ENCODE measurements at places on chromosomes 11 and 22. TPM values are rescaled to one million over a fixed set of nuclear protein-coding genes. Genes with fewer than 3 reads are reported as not detected.

The QSER1 gene
- 2.8 TPM for polyA plus RNA-seq

The KREMEN1 gene
- polyA plus RNA-seq, result 9.3 TPM

The BIRC3 gene
- 3.9 TPM for polyA plus RNA-seq

The NLRP10 gene
- not detected for polyA plus RNA-seq

The MPPED2 gene
- 10.8 TPM for polyA plus RNA-seq

The GRM5 gene
- polyA plus RNA-seq, result 0.06 TPM

The PLAAT5 gene
- 7.6 TPM for polyA plus RNA-seq

The SMTNL1 gene
- not detected for polyA plus RNA-seq

The TLCD5 gene
- polyA plus RNA-seq, result 4.9 TPM

The SNU13 gene
- polyA plus RNA-seq, result 217 TPM

The DDTL gene
- 6.9 TPM for polyA plus RNA-seq

The OR51B6 gene
- polyA plus RNA-seq, result not detected

GRCh38 chr22:27937453-27937852 lies 18.4 kb upstream of the PITPNB start:
- DNase-seq, result no peak

GRCh38 chr11:67370351-67371076 lies 2.9 kb downstream of the CLCF1 start:
- peak; percentile 83 for DNase-seq

DNA sequence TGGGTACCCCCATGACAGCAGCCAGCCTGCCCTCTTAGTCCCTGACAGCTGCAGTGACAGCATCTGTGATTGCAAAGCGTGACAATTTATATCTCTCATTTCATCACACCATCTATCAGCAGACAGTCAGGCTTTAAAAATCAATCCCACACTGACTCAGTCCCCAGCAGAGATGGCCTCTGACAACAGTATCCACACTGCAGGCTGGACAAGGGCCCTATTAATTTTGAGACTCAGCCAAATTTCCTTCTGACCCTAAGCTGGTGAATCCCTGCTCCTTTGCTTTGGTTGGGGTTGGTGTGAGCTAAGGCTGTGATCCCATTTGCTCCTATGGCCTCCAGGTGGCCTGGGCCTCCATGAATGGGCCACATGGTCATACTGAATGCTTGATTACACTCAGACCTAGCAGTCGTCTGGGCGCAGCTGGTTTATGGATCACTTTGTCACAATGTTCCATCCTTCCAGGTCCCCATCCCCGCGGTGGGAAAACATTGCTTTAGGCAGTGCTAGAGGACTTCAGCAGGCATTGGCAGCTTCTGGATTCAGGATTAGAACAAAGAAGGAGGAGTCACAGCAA lies 68.2 kb upstream of the B3GAT1 start:
- no peak for DNase-seq

- peak; percentile 20 for DNase-seq
Observed at GRCh38 chr11:69842746-69843528, 23.7 kb upstream of the FGF3 start.

- no peak for DNase-seq
Observed at GRCh38 chr11:11813288-11813962, 28.3 kb upstream of the USP47 start.

DNA sequence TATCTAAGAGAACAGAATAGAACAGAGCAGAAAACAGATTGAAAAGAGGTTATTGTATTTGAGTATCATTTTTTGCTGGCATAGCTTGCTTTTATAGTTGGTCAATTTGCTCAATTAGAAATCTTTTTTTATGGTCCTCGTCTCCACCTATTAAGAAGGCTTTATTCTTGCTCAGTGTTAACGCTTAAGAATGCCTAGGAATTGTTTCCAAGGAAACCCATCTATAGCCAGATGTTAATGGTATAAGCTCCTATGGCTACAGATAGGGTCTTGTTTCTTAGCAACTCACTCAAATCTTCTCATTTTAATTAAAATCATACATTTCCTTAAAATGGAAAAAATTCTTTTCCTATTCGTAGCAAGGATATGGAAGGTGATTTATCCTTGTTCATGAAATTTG lies 392.3 kb downstream of the TMEM135 start:
- no peak for DNase-seq

DNA sequence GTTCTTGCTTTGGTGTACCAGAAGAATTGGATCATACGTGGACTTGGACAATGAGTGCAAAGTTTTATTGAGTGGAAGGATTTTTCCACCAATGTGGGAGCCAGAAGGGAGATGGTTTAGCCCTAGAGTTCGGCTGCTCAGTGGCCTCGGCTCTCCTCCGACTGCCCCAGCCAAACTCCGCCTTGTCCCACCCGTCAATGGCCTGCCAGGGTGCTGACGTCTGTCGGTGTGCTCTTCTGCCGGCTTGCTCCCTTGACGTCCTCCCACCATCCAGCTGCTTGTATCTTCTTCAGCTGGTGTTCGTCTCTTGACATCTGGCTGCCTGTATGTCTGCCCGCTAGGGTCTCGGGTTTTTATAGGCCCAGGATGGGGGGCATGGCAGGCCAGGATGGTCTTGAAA lies 154.8 kb downstream of the APOL5 start:
- no peak for DNase-seq

- no peak for DNase-seq
Observed at GRCh38 chr11:28476864-28477263, 368.7 kb downstream of the METTL15 start.

DNA sequence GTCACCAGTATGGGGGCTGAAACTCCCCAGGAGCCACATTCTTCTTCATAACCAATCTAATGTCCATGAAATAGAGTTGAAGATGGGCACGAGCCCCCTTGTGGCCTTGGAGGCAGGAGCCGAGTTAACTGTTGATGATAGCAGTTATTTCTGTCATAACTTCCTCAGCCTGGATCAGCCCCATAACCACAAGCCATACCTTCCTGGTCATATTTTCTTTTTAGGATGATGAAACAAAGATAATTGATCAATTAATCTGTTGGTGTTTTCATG lies 65.0 kb upstream of the TTC12 start:
- DNase-seq, result no peak

GRCh38 chr22:27308513-27308912 lies 493.0 kb downstream of the MN1 start:
- DNase-seq, result no peak

DNA sequence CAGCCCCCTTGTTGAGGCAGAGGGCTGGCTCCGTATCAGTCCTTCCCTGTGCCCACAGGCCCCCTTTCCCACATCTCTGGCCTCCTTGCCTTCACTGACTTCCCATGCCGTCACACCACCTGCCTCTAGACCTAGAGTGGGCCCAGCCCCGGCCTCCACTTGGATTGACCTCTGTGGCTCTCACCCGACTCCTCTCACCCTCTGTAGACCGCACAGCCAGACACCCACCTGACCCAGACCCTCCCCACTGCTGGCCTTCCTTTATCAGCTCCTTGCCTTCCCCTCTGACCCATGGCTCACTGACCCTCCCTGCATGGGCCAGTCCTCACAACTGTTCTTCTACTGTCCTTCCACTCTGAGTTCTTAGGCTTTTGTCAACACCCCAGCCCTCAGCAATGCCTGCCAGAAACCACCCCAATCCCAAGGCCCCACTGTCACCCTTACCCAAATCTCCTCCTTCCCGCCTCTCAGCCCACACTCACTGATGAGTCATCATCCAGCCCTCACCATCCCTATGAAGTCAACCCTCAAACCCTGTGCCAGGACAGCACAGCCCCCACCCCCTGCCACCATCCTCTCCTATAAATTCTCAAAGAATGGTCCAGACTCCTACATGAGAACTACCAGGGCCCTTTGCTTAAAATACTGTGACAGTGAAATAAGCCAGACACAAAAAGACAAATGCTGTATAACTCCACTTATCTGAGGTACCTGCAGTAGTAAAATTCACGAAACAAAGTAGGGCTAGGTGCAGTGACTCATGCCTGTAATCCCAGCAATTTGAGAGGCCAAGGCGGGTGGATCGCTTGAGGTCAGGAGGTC lies 53.4 kb downstream of the SCGB1A1 start:
- DNase-seq, result no peak

- no peak for DNase-seq
Observed at GRCh38 chr11:2549080-2549479, 104.3 kb downstream of the KCNQ1 start.

- peak; percentile 52 for DNase-seq
Observed at GRCh38 chr11:131408025-131408640, 37.7 kb downstream of the NTM start.

DNA sequence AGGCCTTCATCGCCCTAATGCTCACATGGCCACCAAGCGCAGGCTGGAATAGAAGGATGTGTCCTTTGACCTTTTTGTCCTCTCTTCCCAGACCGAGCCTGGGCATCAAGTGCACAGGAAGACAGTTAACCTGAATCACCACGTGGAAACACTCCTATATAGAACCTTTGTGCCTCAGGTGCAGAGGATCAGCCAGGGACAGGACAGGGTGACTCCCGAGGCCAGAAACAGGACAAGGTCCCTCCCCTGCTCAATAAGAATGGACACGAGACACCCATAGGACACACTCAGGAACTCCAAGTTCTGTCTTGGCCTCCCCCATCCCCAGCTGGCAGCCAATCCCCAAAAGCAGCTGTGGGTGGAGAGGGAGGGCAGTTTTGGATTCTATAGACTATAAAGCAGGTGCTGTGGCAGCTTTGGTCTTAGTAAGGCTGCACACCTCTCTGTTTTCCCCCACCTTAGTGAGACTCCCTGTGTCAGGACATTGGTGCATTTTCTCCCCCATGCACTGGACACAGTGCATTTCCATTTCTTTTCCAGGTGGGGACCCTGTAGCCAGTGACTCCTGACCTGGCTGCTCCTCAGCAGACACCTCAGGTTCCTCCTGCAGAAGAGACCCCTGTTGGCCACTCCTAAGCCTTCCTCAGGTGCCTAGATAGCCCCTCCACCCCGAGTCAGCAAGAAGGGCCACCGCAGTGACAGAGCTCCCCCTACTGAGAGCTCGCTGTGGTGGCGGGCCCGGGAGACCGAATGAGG lies 43.6 kb upstream of the POU2AF1 start:
- peak; percentile 78 for DNase-seq

DNA sequence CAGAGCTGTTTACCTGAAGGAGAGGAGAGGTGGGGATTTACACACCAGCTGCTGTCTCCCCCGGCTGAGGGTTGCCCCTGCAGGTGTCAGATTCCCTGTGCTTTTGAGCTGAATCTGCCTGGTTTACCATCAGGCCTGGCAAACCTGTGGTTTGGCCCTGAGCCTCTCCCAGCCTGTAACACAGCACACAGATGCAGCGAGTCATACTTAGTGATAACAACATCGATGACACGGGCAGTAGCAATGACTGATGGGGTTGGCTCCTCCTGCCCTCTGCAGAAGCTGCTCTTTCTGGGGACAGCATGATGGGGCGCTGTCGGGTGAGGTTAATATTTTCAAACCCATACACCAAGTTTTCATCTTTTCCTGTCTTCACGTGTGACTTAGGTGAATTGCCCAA lies 380.0 kb upstream of the B3GAT1 start:
- peak; percentile 40 for DNase-seq

GRCh38 chr11:128776424-128777284 lies 82.8 kb downstream of the FLI1 start:
- peak; percentile 82 for DNase-seq

DNA sequence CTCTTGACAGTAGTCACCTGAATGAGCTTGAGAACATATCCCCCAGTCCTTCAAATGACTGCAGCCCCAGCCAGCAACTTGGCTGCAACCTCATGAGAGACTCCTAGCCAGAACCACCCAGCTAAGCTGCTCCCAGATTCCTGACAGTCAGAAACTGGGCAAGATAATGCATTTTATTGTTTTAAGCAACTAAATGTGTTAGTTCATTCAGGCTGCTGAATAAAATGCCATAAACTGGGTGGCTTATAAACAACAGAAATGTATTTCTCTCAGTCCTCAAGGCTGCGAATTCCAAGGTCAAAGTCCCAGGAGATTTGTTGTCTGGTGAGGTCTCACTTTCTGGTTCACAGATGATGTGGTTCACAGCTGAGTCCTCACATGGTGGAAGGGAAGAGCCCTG lies 5.8 kb upstream of the PAMR1 start:
- no peak for DNase-seq

- DNase-seq, result no peak
Observed at GRCh38 chr22:31393893-31394292, 5.5 kb upstream of the DRG1 start.

GRCh38 chr11:69487849-69488542 lies 6.5 kb downstream of the LINC01488 start:
- no peak for DNase-seq

DNA sequence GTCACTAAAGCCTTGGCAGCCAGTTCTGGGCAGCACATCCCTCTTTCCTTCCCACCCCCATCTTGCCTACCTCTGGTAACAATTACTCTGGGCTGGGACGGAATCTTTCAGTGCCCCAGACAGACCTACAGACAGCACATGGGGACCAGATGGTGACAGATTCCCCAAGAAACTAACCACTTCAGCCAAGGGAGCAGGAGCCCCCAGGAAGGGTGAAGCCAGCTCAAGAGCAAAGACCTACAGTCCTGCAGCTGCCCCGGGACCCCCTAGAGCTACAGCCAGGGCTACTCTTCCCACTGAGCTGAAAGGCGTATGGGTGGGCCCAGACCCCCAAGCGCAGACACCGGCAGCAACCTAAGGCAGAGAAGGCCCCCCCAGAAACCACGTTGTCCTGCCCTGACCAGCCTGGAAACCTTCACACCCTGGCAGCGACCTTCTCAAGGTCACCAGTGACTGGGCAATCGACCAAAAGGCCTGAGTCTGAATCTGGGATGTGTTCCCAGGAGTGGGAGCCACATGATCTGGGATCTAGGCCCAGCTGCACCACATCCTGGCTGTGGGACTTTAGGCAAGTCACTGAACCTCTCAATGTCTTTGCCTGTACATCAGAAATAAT lies 65.8 kb downstream of the LRRC32 start:
- DNase-seq, result peak; percentile 6

- peak; percentile 43 for DNase-seq
Observed at GRCh38 chr11:121249039-121249663, 43.4 kb upstream of the SC5D start.

DNA sequence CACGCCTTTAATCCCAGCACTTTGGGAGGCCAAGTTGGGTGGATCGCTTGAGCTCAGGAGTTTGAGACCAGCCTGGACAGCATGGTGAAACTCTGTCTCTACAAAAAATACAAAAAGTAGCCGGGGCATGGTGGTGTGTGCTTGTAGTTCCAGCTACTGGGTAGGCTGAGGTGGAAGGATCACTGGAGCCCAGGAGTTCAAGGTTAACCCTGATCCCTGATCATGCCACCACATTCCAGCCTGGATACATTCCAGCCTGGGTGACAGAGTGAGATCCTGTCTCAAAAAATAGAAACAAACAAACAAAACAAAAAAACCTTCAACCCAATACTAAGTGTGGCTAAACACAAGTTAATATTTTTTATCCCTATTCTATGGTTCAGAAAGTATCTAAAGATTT lies 66.4 kb upstream of the CLNS1A start:
- DNase-seq, result no peak

- DNase-seq, result no peak
Observed at GRCh38 chr11:73507086-73507485, 90.8 kb downstream of the FAM168A start.

GRCh38 chr11:10373340-10373739 lies 68.5 kb downstream of the ADM start:
- DNase-seq, result peak; percentile 33

GRCh38 chr11:56855217-56855616 lies 106.7 kb upstream of the OR9G4 start:
- no peak for DNase-seq

GRCh38 chr11:45816614-45817013 lies 11.7 kb downstream of the SLC35C1 start:
- DNase-seq, result no peak

Data from kidney (tissue), 22 donors.